ENCODE measurements at places on chromosomes 2 and 18.
A peak's percentile ranks its signal among the peaks of the same experiment; 100 is the strongest.

- DNase-seq = peak; percentile 30
These were observed 231.2 kb downstream of the MYO3B start for GRCh38 chr2:170409164-170409535.

- DNase-seq = no peak
These were observed 2.5 kb upstream of the RNF181 start for GRCh38 chr2:85593023-85593422.

- DNase-seq = no peak
These were observed 7.1 kb downstream of the MREG start for GRCh38 chr2:216006164-216006663.

DNA sequence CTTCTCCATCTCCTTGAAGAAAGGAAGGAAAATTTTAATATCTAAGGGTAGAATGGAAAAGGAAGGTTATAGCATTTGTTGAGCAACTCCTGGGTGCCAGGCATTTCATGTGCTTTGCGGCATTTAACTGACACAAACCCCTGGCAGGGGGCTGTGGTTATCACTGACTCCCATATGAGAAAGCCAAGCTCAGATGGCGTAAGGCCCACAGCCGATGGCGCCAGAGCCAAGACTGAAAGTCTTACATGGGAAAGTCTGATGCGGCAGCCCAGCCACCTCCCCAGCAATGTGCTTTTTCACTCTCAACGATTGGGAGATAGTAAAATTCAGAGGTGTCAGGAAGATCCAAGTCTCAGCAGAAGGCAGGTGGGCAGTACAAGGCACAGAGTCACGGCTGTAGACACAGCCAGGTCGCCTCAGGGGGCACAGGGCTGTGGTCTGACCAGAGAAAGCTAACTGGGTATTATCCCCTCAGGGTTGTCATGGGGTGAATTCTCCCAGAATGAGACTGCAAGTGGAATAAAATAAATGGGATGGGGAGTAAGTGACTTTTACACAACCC lies 324.2 kb upstream of the NCKAP5 start:
- DNase-seq = no peak

- no peak for DNase-seq
These were observed 254.3 kb downstream of the RBM43 start for GRCh38 chr2:151007365-151007764.

DNA sequence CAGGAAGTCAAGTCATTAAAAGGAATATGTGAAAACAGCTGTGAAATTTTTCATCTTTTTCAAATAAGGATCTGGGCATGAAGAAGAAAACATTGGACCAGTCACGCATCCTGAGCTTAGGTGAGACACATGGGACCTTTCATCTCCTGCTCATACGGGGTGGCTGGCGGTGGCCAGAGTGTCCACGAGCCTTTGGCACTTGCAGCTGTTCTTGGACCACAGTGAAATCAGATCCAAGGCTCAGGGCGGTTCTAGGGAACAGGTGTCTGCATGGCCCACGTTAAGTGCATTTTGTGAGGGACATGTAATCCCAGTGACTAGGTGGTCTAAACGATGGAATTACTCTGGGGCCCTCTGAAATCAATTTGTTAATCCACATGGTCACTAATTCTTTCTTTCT lies 212.7 kb upstream of the COPS8 start:
- no peak for DNase-seq

- no peak for DNase-seq
These were observed 325.0 kb upstream of the UBE2E3 start for GRCh38 chr2:180655393-180655792.

DNA sequence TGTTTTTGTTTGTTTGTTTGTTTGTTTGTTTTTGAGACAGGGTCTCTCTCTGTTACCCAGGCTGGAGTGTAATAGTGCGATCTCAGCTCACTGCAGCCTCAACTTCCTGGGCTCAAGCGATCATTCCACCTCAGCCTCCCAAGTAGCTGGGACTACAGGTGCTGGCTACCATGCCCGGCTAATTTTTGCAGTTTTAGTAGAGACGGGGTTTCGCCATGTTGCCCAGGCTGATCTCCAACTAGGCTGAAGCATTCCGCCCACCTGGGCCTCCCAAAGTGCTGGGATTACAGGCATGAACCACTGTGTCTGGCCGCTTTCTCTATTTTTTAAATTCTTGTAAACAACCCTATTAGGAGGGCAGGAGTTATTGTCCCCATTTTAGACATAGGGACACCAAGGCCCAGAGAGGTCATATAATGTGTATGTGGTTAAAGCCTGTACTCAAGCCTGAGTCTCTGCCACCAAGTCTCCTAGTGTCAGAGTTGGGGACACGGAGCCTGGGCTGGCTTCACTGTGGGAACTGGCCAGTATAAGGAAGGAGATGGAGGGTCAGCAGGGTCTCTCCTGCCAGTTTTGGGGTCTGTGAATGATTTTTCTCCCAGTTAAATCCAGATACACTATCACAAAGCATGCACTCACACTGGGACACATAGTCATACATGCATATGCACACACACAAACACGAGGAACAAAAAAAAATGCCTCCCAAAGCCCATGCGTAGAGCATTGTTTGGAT lies 27.5 kb upstream of the MCFD2 start:
- DNase-seq = no peak

DNA sequence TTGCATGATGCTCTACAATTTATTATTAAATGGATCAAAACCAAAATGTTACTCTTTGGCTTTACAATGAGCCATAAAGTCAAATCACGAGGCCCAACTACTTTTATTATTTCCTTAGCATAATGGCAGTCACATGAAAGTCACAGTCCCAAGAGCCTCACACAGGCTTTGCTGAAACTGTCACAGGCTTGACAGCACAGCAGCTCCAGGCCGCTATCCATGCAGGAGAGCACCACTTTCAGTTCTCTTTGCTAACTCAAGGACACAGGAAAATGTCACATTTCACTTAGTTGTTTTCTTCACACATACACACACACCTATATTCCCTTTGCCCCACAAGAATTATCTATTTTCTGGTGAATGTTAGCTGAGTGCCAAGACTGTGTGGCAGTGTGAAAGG lies 11.1 kb upstream of the MSGN1 start:
- DNase-seq = no peak

DNA sequence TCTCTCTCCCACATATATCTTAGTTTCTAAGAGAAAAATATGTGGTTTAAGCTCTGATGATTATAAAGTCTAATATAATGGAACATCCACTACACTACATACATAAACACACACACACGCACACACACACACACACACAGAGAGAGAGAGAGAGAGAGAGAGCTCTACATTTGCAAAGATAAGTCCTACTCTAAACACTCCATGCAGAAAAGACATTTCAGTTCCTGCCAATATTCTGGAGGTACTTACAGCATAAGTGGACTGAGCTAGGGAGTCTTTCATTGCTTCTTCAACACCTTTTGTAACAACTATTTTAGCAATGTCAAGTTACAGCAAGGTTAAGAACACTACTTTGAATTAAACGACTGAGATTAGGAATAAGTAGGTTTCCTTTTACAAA lies 80.1 kb downstream of the FIGN start:
- no peak for DNase-seq
